Cardiac muscle cell (in vitro differentiated cells and primary cell): ENCODE measurements at places on chromosomes 6 and 20. TPM values are rescaled to one million over a fixed set of nuclear protein-coding genes. Genes with fewer than 3 reads are reported as not detected.
A peak's percentile ranks its signal among the peaks of the same experiment; 100 is the strongest.

- peak; percentile 72 for DNase-seq
Observed at GRCh38 chr20:17808357-17808756, 108.6 kb downstream of the BANF2 start.

DNA sequence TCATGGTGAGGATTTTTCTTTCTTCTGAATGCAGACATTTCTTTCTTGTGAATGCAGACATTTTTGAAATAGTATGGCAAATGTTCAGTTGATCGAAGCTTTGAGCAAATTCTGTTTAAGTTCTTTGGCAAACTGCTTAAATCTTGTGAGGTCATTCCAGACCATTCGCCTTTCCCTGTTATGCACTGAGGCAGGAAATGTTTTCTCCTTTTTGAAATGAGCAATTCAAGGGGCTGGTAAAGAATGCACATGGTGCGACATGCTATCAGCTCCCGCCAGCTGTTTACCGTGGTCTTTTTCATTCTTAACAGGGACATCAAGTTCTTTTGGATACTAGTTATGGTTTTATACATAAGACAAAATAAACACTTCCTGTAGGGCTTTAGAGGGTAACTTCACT, 112.0 kb upstream of the CCN2 start:
- peak; percentile 84 for DNase-seq

- no peak for DNase-seq
Observed at GRCh38 chr20:20327746-20328145, 40.2 kb upstream of the INSM1 start.

GRCh38 chr20:49792006-49792405, 20.6 kb upstream of the SLC9A8 start:
- no peak for DNase-seq

- DNase-seq, result no peak
Observed at GRCh38 chr20:57066126-57066900, 200.1 kb downstream of the BMP7 start.

GRCh38 chr20:33875534-33876026, 64.4 kb downstream of the CHMP4B start:
- no peak for DNase-seq

DNA sequence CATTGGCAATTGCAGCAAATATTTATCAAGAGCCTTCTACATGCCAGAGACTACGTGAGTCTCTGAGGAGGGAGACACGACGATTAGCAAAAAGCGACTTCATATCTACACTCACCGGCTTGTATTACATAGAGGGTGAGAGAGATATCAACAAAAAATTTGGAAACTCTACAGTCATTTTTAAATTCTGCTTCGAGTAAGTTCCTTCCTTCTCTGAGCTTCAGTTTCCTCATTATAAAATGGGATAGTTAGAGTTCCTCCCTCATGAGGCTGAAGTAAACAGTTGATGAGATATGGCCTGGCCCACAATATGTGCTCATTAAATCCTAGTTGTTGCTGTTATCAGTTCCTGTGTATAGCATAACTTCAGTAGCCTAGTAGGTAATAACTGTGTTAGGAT, 64.1 kb upstream of the SIRPA start:
- DNase-seq, result no peak

DNA sequence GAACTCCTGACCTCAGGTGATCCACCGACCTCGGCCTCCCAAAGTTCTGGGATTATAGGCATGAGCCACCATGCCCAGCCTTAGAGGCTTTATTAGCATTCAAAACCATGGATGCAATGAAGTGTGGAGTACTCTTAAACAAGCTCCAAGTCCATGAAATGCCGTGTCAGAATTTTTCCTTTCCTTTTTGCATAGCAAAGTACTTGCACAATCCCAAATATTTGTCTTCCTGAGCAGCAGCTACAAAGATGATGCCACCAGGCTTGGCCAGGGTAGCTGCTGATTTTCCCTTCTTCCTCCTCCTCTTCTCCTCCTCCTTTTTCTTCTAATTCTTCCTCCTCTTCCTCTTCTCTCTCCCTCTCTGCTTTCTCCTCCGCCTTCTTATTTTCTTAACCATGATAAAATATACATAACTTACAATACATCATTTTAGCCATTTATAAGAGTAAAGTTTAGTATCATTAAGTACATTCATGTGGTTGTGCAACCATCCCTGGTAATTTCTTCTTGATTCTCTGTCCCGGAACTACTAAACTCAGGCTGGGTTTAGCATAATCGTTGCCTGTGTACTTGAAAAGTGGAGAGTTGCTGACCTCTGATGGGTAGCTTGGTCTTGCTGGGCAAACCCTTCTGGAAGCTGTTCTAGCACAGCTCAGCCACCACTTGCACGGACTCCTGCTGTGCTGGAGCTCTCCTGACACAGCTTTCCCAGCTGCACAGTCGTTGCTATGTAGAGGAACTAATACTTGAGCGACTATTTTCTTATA, 20.3 kb downstream of the MUCL3 start:
- DNase-seq, result no peak

DNA sequence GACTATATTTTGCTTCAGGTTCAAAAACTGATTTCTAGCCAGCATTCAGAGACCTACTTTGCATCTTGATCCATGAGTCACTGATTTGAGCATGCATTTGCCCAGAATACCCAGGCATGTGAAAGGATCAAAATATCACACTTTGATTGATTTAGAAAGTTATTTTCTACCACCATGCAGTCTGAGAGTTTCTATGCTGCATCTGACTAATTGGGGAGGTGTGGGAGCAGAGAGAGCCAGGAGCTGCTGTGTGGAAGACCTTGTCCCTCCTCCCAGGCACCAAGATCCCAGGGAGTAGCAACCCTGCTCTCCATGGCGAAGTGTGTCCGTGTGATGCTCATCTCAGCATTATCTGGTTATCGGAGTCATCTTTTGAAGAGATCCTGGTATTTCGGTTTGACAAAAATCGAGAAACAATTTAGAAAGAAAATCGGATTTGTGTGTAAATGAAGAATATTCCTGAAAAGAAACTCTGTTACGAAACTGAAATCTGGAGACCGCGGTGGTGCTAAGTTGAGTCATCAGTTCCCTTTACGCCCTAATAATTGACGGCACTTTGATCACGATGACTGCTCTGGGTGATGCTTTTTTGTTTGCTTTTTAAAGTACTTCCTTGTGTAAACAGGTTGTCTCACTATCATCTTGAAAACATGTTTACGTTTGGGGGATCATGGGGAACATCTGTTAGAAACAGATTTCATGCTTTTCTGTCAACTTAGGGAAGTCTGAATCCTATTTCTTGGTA, 193.4 kb downstream of the BACH2 start:
- no peak for DNase-seq

- no peak for DNase-seq
Observed at GRCh38 chr6:113203715-113204110, 653.4 kb upstream of the MARCKS start.

GRCh38 chr6:163165922-163166321, 248.6 kb upstream of the QKI start:
- no peak for DNase-seq

- DNase-seq, result peak; percentile 83
Observed at GRCh38 chr6:106223300-106223930, 102.1 kb downstream of the ATG5 start.

GRCh38 chr6:142374965-142375733, 73.3 kb downstream of the ADGRG6 start:
- peak; percentile 80 for DNase-seq

- DNase-seq, result peak; percentile 97
Observed at GRCh38 chr6:73580247-73581149, 59.7 kb upstream of the EEF1A1 start.

DNA sequence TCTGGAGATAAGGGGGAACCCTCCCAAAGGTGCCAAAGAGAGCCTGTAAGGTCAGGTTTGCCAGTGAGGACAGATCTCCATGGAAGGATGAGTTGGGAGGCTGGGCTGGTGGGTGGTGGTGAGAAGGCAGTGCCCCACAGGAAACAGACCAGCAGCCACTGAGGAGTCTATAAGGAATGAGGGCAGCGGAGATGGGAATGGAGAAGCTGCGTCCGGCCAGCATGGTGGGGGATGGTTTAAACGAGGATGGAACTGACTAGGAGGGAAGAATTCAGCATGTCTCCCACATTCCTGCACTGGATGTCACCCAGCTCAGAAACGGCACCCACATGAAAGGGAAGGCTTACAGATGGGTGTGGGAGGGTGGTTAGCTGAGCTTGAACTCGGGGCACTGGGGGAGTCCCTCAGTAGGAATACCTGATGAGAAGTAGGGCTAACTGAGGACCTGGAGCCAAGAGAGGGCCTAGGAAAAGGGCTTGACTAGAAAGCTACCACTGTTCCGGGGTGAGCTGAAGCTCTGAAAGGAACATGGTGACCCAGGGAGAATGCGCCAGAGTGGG, 53.2 kb downstream of the FOXA2 start:
- no peak for DNase-seq

DNA sequence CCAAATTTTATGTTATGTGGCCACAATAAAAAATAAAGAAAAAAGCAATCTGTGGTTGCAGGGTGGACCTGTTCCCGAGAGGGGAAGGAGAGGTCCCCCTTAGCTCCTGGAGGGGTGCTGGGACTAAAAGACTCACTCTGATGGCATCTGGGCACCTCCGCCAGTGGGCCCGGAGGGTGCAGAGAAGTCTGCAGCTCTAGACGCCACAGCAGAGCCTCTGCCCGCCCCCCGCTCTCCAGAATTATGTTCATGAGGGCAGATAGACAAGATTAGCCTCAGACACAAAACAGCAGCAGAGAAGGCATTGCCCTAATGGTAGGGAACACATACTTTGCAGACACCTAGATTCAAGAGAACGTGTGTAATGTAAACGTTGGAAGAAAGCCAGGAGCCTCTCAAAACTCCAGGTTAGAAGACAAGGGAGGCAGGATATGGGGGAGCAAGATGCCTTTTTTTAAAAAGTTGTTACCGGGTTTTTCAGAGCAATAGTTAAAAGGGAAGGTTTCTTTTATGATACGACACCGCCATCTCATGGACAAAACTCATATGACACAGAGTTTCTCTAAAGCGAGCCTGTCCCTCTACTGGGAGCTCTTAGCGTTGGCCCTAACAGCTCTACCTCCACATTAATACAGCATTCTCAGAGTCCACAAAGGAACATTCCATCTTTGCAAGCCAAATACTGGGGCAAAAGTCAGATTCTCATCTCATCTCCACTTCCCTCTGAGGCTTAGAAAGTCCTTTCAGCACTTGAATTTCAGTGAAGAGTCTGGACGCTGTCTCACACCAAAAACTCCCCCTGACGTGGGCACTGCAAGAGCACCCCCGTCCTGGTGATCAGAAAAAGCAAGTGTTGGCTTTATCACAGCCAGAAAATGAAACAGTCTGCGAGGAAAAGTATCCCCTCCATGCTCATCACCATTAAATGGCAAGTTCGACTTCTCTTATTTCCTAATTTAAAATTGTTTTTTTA, 47.2 kb downstream of the FOXF2 start:
- peak; percentile 76 for DNase-seq

- DNase-seq, result no peak
Observed at GRCh38 chr20:46724343-46724959, 15.0 kb downstream of the SLC2A10 start.

DNA sequence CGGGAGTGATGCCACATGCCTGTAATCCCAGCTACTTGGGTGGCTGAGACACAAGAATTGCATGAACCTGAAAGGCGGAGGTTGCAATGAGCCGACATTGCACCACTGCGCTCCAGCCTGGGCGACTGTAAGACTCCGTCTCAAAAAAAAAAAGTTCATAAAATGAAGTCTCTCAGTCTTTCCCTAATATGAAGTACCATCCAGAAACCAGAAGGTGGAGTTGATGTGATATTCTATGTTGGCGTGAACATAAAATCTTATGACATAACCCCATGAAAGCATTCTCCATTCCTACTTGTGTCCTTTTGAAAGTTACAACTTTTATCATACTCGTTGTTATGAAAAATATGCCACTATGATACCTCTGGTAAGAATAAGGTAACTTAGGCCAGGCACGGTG, 5.7 kb downstream of the SOD2 start:
- DNase-seq, result no peak

GRCh38 chr20:39052676-39053075, 90.5 kb downstream of the DHX35 start:
- no peak for DNase-seq

GRCh38 chr6:96917098-96917497, 7.4 kb upstream of the KLHL32 start:
- DNase-seq, result no peak

GRCh38 chr6:42693725-42694323, 28.6 kb downstream of the PRPH2 start:
- DNase-seq, result no peak

DNA sequence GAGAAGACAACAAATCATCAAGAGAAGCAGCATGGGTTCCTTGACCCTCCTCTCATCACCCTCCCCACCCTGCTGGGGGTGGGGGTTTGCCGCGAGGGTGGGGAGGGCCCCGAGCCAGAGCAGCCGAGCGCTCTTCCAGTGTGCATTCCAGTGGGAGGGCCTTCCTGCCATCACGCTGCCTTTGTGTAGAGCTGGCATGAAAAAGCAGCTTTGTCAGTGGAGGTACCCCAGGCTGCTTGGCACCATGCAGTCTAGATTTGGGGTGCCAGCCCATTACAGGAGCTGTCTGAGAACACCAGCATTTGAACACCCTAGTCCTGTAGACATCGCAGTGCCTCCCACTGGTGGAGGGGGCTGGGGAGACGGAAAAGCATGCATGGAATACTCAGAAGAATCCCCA, 12.2 kb downstream of the BAK1 start:
- DNase-seq, result no peak

DNA sequence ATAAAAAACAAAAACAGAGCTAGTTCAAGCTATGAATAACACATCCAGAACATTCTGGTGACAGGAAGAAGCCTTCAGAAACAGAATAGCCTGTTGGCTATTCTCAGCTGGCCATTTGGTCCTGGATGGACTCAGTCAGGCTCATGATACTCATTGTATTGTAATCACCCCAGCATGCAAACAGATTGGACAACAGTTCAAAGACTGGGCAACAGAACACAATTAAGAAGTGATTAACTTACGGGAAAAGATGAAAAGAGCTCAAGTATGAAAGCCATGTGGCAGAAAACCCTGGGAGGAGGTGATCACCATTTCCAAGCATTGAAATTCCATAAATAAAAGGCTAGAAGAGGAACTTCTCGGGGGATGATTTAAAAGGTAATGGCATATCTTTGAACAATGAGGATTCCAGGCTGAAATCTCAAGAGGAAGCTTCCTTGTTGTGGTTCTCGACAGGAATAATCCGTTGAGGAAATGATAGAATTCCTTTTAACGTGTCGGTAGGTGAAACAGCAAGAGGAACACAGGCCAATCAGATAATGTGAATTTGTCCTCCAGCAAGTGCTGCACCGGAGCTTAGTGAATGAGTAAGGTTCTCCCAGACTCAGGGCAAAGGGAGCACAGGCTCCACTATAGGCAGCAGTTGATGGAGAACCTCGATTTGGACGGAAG, 172.4 kb downstream of the BCAS1 start:
- no peak for DNase-seq

Gene KIAA0408
- 0.07 and 0.27 TPM in 2 replicates for total RNA-seq

Gene SLC35D3
- total RNA-seq, result 0.74 and 2.4 TPM in 2 replicates

Gene SLC17A1
- not detected in 2 replicates for total RNA-seq

Gene CCM2L
- 0.69 and 0.92 TPM in 2 replicates for total RNA-seq

Gene PLTP
- 71.7 and 90.9 TPM in 2 replicates for total RNA-seq

Gene BANF2
- not detected in 2 replicates for total RNA-seq

Gene COL21A1
- 1.2 and 1.4 TPM in 2 replicates for total RNA-seq

Gene PSMG4
- total RNA-seq, result 22.2 and 23.3 TPM in 2 replicates

Gene AKAP12
- 44.4 and 84.9 TPM in 2 replicates for total RNA-seq

Gene SRSF12
- 4.1 and 5.1 TPM in 2 replicates for total RNA-seq

Gene AVP
- total RNA-seq, result not detected in 2 replicates

Gene SYCP2L
- total RNA-seq, result 3.4 and 6.9 TPM in 2 replicates
